ENCODE measurements at places on chromosomes 2 and 18.

GRCh38 chr2:206443735-206444527, 599 bp downstream of the ADAM23 start:
- DNase-seq = peak; percentile 61

GRCh38 chr18:37160038-37160820, 331.3 kb downstream of the KIAA1328 start:
- no peak for DNase-seq

GRCh38 chr2:84386336-84387040, 72.6 kb downstream of the SUCLG1 start:
- no peak for DNase-seq

DNA sequence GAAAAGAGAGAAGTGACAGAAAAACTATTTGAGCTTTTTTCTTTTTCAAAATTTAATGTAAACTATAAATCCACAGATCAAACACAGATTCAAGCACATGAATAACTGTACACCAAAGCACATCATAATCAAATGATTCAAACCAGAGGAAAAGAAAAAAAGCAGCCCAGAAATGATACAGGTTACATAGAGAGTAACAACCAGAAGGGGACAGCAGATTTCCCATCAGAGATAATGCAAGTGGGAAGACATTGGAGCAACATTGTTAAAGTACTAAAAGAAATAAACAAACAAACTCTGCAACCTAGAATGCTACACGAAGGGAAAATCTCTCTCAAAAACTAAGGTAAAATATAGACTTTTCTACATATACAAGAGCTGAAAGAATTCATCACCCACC, 34.5 kb downstream of the CMPK2 start:
- peak; percentile 35 for DNase-seq

GRCh38 chr2:149064365-149064841, 25.9 kb downstream of the LYPD6B start:
- DNase-seq = no peak

GRCh38 chr2:240478346-240479110, 43.1 kb downstream of the GPC1 start:
- no peak for DNase-seq
